Caco-2 (cell line): ENCODE measurements at places on chromosomes 5 and 9. TPM values are rescaled to one million over a fixed set of nuclear protein-coding genes. Genes with fewer than 3 reads are reported as not detected.

Gene TPPP
- total RNA-seq = 0.18 and 0.28 TPM in 2 replicates

DNA sequence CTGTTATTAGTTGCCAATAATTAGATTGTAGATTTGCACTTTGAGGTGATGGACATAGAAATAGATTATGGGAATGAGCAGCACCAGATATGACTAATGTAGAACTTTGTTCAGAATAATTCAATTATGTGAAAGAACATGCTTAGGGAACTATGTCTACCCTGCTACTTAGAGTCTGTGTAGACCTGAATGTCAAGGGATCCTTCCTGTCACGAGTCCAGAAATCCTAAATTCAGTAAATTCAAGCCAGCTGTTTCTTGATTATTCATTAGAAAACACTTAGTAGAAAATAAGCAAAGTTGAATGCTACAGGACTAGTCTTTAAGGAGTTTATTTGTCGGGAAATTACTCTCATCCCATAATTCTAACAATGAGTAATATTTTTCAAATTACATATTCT lies 887.3 kb upstream of the SEMA6A start:
- no peaks in the 10 kb centered on the region for H3K36me3 ChIP-seq
- no peak overlapping the region for H3K27ac ChIP-seq
- no peaks in the 10 kb centered on the region for H3K4me1 ChIP-seq
- DNase-seq = no peak
- H3K27me3 ChIP-seq = no peaks in the 10 kb centered on the region
- no peak overlapping the region for H3K4me3 ChIP-seq

Gene SPAAR
- not detected in 2 replicates for total RNA-seq

DNA sequence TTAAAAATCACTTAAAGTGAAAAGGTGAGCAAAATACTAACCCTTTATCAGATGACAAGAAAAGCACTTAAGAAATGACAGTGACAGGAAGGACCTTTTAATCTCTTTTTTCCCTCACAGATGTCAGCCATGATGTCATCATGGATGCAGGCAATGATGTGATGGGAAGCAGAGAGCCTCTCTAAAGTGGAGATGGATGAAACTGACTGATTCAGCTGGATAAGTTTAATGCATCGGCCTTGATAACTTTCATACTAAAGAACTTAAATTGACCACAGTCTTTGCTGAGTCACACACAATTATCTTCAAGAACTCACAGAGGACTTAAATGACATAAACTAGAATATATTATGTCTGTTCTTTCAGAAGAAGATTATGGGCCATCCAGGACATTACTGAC lies 153.2 kb upstream of the FGF10 start:
- H3K4me3 ChIP-seq = no peak overlapping the region
- H3K36me3 ChIP-seq = no peaks in the 10 kb centered on the region
- no peak for DNase-seq
- no peaks in the 10 kb centered on the region for H3K27me3 ChIP-seq
- no peaks in the 10 kb centered on the region for H3K4me1 ChIP-seq

Gene CNTNAP3B
- not detected in 2 replicates for total RNA-seq

Gene SHC3
- total RNA-seq = 0.19 and 0.20 TPM in 2 replicates

- no peaks in the 10 kb centered on the region for H3K4me1 ChIP-seq
- DNase-seq = no peak
- H3K27me3 ChIP-seq = no peaks in the 10 kb centered on the region
- no peak overlapping the region for H3K27ac ChIP-seq
These were observed 20.1 kb upstream of the SLC25A48 start for GRCh38 chr5:135814316-135814715.

DNA sequence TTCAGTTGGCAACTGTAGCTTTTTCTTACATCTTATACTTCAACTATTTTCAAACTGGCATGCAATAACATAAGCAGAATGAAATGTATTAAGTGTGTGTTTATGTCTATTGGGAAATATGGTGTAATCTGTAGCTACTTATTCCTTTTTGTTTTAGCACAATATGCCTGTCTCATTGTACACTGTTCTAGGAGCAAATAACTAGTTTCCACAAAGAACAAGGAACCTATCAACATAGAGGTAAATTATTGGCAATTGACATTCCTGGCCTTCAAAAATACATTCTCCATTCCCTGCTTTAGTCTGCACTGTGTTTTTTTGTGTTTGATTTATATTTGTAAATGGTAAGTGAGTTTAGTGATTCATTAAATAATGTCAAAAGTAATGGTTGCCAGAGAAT lies 75.7 kb downstream of the FBXL7 start:
- H3K4me1 ChIP-seq = no peaks in the 10 kb centered on the region
- no peak overlapping the region for H3K4me3 ChIP-seq

GRCh38 chr5:136046246-136046645 lies 17.5 kb downstream of the TGFBI start:
- no peaks in the 10 kb centered on the region for H3K27me3 ChIP-seq
- no peak for DNase-seq
- no peak overlapping the region for H3K27ac ChIP-seq
- no peak overlapping the region for H3K4me3 ChIP-seq
- no peaks in the 10 kb centered on the region for H3K4me1 ChIP-seq
- H3K36me3 ChIP-seq = no peaks in the 10 kb centered on the region

Gene IL9
- 0.79 TPM in 1 of 2 replicates, not detected in the other for total RNA-seq

GRCh38 chr9:121807069-121807822 lies 155.8 kb downstream of the DAB2IP start:
- no peak overlapping the region for H3K27ac ChIP-seq
- no peak for DNase-seq
- H3K36me3 ChIP-seq = no peaks in the 10 kb centered on the region
- no peak overlapping the region for H3K4me3 ChIP-seq

Gene INPP5E
- total RNA-seq = 18.6 and 20.0 TPM in 2 replicates

- H3K27me3 ChIP-seq = no peaks in the 10 kb centered on the region
- no peak overlapping the region for H3K27ac ChIP-seq
- DNase-seq = no peak
- no peaks in the 10 kb centered on the region for H3K4me1 ChIP-seq
- H3K36me3 ChIP-seq = no peaks in the 10 kb centered on the region
These were observed 1.6 kb upstream of the CD274 start for GRCh38 chr9:5448461-5449435.

DNA sequence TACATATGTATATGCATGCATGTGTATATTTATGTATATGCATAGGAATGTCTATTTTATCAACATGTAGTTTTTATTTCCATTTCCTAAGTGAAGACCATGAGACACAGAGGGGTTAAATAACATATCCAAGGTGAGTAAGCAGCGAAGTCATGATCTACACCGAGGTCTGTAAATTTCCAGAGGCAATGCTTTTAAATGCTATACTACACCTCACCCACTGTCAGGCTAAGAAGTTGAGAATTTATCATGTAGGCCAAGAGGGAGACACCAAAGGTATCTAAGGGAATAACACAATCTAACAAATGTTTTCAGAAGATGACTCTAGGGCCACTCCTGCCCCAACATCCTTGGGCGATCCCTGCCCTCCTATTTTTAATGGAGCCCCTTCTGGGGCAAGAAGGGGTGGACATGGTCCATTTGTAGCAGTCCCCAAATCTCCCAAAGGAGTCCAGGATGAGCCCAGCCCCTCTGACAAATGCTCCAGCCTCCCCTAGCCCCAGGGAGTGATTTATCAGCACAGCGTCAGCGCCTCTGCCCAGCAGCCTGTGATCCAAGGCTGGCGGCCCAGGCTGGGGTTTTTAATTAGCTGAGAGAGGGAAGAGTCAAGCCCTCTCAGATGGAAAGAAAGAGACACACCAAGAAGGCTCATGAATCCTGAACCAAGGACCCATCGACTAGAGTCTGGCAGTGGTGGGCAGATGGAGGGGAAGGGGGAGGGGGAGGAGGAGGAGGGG lies 339.9 kb downstream of the ASTN2 start:
- DNase-seq = no peak
- H3K4me1 ChIP-seq = no peaks in the 10 kb centered on the region
- no peaks in the 10 kb centered on the region for H3K27me3 ChIP-seq
- no peak overlapping the region for H3K4me3 ChIP-seq
- no peak overlapping the region for H3K27ac ChIP-seq

Gene CKMT2
- not detected in 2 replicates for total RNA-seq

Gene HAVCR2
- 0.32 and 0.41 TPM in 2 replicates for total RNA-seq
